HTR-8/SVneo (cell line): ENCODE measurements at places on chromosomes 4 and X.

DNA sequence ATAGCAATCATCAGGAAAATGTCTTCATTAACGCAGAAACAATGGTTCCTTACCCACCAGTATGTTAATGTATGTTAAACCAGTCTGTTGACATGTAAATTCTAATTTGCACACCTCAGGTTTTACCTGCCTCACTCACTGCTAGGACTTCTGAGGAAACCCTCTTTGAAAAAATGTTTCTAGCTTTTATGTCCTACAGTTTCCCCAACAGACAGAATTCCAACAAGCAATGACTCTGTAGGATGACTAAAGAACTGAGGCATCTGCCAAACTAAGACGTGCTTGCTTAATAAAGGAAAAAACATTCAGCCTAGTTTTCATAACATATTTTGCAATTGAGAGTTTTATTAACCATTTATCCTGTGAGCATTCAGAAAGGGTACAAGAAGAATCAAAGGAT is 20.6 kb upstream of the SOX3 start:
- no peak for DNase-seq

GRCh38 chr4:48635310-48635709 is 144.8 kb downstream of the FRYL start:
- DNase-seq, result no peak

DNA sequence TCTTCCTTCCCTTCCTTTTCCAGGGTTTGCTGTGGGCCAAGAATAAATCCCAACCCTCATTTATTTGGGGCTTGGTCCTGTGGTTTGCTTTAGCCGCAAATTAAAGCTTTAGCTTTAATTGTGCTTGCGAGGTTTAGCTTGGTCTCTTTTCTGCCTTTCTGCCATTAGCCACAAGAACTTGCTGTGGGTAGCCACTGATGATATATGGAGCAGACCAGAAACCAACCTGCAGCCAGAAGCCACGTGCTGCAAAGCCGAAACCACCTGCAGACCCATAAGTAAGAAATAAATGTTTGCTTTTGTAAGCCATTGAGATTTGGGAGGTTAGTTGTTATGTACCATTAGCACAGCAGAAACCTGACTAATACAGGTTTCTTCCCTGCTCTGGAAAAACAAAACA is 89.8 kb upstream of the S100G start:
- DNase-seq, result no peak

DNA sequence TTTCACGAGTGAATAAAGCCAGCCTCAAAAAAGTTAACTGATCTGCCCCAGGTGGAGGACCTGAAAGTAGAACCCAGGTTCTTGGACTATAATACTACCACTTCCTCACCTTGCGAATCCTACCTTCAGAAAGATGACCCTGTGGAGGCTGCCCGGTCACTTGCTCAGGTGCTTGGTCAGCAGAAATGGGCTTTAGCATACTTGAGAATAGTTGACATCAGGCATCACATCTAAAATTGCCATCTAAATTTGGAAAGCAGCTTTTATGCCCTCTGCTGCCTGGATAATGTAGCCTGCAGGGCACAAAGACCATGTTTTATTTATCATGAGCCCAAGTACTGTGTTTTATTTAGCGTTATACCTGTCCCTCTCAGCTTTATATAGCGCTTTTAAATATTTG is 3.0 kb downstream of the BCLAF3 start:
- no peak for DNase-seq

DNA sequence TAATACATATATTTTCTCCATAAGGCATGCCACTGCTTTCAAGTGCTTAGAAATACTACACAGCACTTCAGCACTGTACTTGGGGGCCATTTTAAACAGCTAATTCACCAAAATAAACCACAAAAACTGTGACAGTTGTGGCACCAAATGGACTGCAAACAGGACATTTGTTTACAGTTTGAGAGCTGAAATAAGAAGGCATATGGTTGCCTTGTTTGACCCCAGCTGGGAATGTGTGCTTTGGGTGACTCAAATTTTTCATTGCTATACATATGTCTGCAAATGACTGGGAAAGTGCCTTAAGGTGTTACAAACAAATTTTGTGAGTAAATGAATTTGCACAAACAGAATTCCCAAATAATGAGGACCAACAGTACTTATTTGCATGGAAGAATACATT is 124.2 kb downstream of the BANK1 start:
- DNase-seq, result no peak

GRCh38 chr4:67198727-67199126 is 346.6 kb downstream of the CENPC start:
- DNase-seq, result peak; percentile 15

DNA sequence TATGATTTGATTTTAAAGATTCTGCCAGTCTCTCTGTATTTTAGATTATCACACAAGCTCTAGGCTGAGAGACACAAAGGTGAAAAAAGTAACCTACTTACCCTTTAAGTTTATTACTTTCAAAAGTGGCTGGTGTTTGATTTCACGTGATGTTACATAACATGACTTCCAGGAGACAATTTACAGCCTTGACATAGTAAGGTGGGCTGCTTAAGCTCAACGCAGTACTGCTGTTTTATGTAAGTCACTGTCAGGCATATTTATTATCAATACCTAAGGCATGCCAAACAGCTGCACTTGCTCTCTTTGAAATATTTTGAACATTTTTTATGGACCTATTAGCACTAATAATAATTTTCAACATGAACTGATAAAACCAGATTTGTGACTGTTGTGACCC is 451.5 kb upstream of the FAM241A start:
- no peak for DNase-seq

DNA sequence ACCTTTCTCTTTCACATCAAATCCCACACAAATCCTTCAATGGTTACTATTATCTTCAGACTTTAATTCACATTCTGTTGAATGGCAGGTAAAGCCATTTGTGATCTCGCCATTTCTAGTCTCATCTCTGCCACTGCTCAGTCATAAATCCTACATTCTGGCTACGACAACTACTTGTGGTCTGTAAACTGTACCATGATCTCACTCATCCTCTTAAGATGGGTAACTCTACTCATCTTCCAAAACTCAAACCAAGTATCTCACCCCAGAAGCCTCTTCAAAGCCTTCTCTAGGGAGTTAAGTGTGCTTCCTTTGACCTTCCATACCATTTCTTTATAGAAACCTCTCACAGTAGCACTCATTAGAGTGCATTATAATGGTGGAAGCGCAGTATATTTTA is 101.8 kb downstream of the NEK1 start:
- no peak for DNase-seq

GRCh38 chrX:153065389-153065788 is 6.9 kb upstream of the PNMA6A start:
- DNase-seq, result no peak

GRCh38 chrX:116230130-116230898 is 59.8 kb downstream of the AGTR2 start:
- DNase-seq, result no peak

- no peak for DNase-seq
Measured at GRCh38 chr4:168562041-168562571, 65.3 kb downstream of the PALLD start.

DNA sequence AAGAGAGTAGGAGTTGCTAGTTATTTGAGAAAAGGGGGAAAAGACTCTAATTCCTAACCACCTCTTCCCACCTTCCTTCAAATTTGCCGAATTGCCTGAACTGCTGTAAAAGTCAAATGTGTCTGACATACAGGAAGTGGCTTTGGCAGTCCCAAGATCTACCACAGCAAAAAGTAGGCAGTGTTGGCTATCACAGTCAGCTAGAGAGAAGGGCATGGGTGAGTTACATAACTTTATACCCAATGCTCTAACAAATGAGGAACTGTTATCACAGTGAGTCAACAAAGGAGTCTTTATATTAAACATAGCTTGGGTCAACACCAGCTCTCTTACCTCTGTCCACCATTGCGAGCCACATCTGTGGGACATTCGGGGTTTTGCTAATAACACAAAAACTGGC is 2.4 kb upstream of the MBNL3 start:
- no peak for DNase-seq

DNA sequence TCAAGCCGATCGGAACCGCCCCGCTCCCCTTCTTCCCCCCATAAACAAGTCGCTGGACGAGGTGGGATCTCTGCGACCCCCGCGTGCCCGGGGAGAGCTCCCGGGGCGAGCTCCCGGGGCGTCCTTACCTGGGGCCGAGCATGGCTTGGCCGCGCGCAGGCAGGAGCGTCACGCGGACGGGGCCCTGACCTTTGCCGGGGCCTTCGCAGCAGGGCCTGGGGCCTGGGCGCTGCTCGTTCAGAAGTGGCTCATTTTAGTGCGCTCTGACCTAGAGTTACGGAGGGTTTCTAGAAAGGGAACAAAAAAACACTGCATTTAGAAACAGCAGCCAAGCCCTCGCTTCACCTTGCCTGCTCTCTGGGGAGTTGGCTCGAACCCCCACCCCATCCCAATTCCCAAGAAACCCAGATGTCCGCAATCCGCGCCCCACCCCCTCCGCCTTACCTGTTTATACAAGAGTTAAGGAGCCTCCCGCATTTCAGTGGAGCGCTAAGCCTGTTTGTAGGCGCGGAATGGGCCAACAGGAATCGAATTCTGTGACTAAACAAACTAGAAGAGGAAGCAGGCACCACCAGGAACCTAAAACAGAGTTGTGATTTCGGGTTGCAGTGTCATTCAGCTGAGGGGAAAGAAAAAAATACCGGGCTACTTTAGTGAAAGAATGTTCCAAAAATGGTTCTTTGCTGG is 814 bp upstream of the RBM47 start:
- DNase-seq, result no peak

DNA sequence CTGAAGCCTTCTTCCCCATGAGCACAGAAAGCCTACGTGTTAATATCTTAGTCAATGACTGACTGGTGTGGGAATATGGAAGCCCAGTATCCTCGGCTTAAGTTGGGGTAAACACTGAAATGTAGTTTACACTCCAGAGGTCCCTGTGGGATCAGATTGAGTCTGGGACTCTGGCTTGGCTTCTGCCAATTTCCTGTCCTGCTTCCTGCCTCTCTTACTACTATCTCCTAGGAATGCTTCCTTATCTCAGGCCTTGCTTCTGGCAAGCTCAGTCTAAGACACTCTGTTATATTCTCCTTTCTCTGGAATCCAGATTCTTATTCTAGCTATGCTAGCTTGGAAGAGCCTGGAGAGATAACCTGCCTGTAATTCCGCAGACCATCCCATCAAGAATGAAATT is 174.0 kb upstream of the LDB2 start:
- no peak for DNase-seq

- DNase-seq, result no peak
Measured at GRCh38 chr4:38128478-38129459, 168.6 kb downstream of the PTTG2 start.

DNA sequence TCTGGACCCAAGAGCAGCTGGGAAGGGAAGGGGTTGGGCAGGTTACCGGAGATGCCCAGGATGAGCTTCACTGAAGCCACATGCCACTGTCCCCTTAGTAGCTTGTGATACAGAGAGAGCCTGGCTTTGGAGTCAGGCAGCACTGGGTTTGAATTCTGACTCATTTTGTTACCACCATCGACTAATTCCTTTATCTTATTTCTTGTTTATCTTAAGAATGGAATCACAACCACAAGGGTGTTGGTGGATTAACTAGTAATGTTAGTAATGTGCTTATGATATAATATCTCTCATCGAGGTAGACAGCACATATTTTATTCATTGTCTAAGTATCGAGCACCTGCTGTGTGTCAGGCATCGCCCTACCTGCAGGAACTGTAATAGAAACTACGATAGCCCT is 17.7 kb upstream of the STX18 start:
- no peak for DNase-seq

- no peak for DNase-seq
Measured at GRCh38 chrX:123685232-123685631, 47.6 kb downstream of the THOC2 start.

DNA sequence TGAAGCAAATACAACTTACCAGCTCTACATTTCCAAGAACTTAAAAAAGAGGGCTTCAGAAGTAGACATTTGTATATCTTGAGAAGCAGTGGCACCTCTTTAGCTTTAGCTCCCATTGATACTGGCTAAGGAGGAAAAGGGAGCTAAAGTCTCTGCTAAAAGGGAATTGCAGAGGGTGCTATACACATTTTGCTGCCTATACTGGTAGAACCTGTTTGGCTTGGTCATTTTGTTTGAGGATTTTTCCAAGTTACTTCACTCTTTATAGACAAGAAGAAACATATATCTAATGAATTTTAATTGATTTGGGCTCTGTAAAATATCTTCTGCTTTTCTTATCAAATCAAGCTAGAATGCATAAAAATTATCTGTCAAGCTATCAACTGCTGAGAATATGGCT is 11.8 kb downstream of the PAPSS1 start:
- DNase-seq, result no peak

DNA sequence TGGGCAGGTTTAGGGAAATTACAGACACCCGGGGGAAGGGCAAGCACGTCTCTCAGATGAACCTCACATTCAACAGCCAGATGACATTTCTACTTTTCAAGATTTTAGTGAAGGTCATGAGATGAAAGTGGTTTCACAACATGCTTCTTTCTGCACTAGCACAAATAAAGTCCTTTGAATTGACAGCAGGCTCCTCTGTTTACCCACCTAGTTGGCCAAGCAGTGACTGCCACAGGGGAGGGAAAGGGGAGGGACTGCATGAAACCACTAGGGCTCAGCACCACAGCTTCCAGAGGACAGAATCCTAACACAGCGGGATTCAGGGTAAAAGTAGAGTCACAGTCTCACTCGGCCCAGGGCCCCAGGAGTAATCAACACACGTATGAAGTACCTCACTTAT is 6.2 kb downstream of the RAB40A start:
- DNase-seq, result no peak

- DNase-seq, result no peak
Measured at GRCh38 chr4:185566425-185566824, 31.1 kb upstream of the PDLIM3 start.

DNA sequence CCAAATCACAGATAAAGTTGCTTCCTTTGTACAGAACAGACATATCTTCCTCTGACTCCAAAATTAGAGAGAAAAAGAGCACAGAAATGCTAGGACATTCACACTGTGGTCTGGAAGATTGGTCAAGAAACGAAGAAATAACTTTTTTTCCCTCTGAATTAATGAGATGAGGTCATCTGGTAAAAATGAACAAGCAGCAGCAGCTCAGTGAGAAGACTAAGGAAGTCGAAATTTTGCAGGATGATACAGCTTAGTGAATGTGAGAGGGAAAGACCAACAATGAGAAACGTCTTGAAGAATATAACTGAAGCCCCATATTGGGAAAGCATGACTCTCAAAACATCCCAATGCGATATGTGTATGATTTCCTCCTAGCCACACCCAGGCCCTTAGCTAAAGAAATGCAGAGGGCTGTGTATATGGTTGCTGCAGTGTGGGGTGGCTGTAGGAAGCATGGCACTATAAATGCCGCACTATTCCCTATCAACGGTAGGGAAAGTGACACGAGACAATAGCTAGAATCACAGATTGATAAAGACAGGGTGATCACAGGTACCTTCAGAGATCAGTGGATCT is 208.6 kb downstream of the VEGFC start:
- no peak for DNase-seq
